Stimulated activated CD4-positive, alpha-beta T cell treated with anti-CD3 and anti-CD28 coated beads, Interleukin-2, amount 100 ng/mL, for 24 hours (primary cell): ENCODE measurements at places on chromosomes 13 and 19.
A peak's percentile ranks its signal among the peaks of the same experiment; 100 is the strongest.

DNA sequence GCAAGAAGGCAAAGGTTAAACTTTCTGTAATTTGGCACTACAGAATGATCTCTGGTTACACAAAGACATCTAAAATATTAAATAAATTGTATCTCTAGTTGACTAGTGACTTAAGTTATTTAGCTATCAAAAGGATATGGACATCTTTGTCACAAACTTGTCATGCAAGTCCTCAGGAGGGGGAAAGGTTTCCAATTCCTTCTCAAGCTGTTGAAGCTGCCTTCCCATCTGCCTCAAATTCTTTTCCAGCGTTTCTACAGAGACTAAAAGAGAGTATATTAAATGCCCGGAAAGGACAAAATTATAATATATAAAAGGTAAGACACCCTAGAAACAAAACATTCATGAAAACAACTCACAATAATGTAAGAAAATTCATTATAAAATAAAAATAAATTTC is 324.5 kb downstream of the DIAPH3 start:
- no peak for DNase-seq

DNA sequence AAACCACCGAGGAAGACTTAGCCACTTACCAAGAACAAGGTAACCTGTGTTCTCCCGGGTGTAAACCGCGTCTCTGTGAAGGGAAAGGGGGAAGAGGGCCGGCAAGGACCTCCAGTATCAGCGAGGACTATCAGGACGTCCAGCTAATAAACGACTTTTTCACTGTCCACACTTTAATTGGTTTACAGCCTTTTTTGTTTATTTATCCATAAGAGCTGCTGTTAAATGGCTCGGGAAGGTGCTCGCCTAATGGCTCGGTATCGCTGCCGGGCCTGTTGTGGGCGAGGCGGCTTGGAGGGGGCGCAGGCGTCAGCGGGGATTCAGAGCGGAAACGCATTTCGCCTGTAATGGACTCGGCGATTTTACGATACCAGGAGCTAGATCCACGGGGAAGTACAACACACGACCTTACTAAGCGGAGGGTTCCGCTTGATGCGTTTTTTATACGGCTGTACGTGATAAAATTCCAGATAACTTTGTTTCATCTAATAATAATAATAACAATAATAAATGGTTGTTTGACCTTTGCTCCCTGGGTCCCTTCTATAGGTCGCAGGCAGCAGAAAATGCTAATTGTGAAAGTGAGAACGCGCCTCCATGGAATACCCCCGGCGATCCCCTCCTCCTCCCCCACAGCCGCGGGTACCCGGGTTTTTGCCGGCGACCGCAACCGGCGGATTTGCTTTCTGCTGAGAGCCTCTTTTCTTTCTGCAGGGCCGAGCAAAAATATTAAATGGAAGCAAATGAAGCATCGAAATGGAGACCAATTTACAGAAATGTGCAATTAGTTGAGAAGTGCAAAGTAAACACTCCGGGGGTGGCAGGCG is 2.5 kb upstream of the PDX1 start:
- DNase-seq: peak; percentile 7

GRCh38 chr13:102693250-102693649 is 1.6 kb downstream of the METTL21C start:
- DNase-seq: no peak

DNA sequence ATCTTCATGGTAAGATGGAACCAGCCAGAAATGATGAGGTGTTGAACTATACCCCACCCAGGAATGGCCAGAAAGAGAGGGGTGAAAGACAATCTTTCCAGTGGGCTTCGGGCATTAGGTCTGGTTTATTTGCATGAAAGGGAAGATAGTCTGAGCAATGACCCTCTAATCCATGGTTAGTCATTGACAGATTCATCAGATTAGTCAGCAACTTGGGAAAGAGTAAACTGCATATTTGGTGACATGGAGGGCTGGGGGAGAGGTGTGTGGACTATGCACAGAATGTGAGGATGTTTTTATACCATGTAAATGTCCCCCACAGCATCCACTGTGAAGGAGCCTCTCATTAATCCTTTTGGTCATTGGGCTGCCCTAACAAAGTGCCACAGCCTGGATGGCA is 30.1 kb upstream of the USP12 start:
- DNase-seq: no peak

GRCh38 chr13:42377640-42378382 is 105.9 kb downstream of the AKAP11 start:
- peak; percentile 42 for DNase-seq

GRCh38 chr19:1167687-1168571 is 6.1 kb downstream of the SBNO2 start:
- no peak for DNase-seq

- no peak for DNase-seq
Measured at GRCh38 chr13:62846302-62846701, 1430.7 kb upstream of the PCDH20 start.

DNA sequence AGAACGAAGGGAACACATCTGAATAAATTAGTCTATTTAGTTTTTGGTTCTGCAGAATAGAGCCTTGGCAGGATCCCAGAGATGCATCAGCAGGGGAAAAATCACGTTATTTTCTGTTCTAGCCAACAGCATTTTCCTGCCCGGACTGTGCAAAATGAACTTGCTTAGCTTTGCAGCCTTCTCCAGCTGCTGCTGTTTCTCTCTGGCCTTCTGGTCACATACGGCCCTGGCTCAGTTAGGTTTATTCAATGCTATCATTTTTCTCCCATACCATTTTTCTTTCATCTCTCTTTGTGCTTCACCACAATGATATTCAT is 110.4 kb upstream of the KL start:
- no peak for DNase-seq

DNA sequence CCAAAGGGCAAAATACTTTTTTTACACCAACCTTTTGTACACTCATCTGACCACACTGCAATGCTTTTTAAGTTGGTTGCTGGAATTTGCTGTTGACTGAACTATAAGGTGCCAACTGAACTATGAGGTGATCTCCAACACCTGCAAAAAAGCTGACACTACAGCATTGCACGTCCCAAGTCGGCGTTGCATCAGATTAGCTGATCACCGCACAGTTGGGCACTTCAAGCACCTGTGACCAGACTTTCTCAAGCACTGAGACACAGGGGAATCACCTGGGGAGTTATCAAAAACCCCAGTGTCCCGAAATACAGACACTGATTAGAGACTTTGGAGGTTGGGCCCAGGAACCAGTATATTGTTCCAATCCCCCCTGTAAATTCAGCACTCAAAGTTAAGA is 1.1 kb downstream of the NLRP11 start:
- DNase-seq: no peak

DNA sequence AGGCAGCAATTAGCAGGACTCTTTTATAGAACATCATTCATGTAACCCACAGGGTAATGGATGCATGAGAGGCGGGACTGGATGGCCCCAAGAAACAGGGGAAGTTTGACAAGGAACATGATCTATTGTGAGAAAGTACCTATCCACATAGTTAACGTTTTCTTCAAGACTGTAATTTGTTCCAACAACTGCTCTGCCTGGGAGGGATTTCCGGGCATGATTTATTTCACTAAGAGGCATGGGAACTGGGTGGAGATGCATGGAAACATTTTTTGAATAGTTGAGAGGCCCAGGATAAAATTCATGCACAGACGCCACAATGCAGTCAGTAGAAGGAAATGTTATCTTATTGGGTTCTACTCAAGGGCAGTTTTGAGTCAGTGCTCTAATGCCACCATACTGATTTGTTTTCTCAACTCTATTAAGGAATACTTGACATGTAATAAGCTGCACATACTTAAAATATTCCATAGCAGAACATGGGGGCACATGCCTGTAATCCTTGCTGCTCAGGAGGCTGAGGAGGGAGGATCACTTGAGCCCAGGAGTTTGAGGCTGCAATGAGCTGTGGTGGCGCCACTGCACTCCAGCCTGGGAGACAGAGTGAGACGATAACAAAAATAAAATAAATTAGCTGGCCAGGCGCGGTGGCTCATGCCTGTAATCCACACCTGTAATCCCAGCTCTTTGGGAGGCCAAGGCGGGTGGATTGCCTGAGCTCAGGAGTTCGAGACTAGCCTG is 9.9 kb upstream of the ATG4D start:
- DNase-seq: no peak

GRCh38 chr19:2758601-2759313 is 18.9 kb upstream of the SLC39A3 start:
- no peak for DNase-seq
